ENCODE measurements at places on chromosomes 12 and 14.

DNA sequence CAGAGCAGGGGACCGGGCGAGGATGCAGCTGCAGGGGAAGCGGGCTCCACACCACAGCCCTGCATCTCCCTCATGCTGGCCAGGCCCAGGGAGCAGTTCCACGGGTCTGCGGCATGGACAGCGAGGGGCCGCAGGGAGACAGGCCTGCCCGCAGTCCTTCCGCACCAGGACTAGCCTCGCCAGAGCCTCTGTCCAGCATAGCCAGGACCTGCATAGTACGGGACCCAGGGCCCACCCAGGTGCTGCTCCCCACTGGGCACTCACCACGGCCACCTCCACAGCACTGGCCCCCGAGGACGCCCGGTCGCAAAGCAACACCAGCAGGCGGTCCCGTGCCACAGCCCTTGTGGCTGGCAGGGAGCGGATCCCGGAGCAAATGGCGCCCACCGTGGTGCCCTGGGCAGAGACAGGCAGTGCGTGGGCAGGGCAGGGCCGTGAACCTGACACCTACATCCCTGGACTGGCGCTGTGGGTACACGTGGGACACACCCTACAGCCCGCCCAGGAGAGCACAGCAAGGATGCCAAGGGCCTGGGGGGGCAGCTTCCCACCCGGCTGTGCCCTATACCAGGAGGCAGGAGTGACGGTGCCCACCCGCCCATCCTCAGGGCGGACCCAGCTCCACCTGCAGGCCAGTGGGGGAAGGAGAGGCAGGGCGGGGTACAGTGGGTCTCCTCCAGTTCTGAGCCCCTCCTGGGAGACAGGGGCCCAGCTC, 23.8 kb downstream of the JAG2 start:
- no peak for DNase-seq

- no peak for DNase-seq
Observed at GRCh38 chr14:68487805-68488590, 304.9 kb downstream of the ZFP36L1 start.

GRCh38 chr14:21352587-21352986, 31.2 kb downstream of the SUPT16H start:
- DNase-seq, result no peak

- no peak for DNase-seq
Observed at GRCh38 chr14:29734732-29735131, 192.9 kb downstream of the PRKD1 start.

DNA sequence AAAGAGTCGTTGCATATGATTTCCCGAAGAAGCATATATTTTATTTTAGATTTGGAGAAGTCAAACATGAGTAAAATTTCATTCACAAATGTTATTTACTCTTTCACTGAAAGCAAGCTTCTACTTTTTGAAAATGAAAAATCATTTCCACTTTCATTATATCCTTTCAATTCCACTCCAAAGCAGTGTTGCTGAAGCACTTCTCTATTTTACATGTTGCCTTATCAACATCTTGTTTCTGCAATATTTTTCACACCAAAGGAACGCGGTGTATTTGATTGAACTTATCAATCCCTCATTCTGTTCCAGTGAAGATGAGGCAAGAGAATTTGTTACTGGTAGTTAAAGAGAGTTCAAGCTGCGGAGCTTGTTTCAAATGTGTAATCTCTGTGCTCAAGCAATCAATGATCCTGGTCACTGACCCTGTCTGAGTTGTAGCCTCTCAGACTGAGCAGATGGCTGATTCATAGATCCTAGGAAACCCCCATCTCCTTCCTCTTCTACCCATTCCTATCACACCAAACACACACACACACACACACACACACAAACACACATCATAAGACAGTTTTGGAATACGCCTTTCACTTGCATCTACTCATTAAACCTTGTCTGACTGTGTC, 236.2 kb upstream of the FLRT2 start:
- DNase-seq, result no peak

DNA sequence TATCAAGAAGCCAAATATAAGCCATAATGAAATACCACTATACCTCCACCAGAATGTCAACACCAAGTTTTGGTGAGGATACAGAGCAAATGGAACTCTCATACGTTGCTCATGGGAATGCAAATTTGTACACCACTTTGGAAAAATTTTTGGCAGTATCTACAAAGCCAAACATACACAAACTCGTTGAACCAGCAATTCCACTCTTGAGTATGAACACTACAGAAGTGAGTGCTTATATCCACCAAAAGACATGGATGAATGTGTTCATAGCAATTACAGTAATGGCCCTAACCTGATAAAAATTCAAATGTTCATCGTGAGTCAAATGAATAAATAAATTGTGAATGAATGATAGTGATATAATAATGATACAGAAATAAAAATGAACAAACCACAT, 24.8 kb downstream of the C12orf71 start:
- DNase-seq, result no peak

DNA sequence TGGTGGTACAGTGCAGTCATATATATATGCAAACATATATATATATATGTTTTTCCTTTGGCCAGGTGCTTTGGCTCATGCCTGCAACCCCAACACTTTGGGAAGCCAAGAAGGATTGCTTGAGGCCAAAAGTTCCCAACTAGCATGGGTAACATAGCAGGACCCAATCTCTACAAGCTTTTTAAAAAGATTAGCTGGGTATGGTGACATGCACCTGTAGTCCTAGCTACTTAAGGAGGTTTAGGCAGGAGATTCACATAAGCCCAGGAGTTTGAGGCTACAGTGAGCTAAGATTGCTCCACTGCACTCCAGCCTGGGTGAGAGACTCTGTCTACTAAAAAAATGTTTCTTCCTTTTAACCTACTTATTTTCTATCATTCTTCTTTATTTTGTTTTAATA, 10.2 kb downstream of the PZP start:
- DNase-seq, result no peak

DNA sequence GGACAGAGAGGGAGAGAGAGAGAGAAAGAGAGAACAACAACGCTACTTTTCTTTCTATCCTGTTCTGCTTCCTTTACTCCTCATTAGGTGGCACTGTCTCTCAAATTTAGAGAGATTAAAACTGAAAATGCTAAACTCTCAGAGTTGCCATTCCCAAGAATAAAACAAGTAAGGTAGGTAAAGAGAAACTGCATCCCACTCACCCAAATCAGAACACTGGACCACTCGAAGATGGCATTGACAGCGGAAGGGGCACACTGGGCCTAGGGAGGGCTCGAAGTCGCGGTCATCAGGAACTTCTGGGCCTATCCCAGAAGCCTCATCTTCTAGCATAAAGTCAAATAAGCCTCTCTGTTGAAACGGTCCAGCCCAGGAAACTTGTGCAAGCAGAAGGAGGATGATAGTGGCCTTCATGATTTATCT, 4.5 kb downstream of the DCN start:
- peak; percentile 70 for DNase-seq

GRCh38 chr14:53380052-53380866, 227.1 kb upstream of the DDHD1 start:
- peak; percentile 49 for DNase-seq

DNA sequence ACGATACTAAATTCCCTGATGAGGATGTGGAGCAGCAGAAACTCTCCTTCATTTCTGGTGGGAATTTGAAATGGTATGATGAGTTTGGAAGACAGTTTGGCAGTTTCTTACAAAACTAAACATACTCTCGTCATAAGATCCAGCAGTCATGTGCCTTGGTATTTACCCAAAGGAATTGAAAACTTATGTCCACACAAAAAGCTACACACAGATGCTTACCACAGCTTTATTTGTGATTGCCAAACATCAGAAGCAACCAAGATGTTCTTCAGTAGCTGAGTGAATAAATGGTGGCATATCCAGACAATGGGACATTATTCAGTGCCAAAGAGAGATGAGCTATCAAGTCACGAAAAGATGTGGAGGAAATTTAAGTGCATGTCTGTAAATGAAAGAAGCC, 10.7 kb upstream of the APOLD1 start:
- DNase-seq, result no peak

- DNase-seq, result no peak
Observed at GRCh38 chr14:100599981-100600380, 12.8 kb upstream of the BEGAIN start.

GRCh38 chr14:66965831-66966230, 223.4 kb upstream of the GARIN2 start:
- peak; percentile 19 for DNase-seq

DNA sequence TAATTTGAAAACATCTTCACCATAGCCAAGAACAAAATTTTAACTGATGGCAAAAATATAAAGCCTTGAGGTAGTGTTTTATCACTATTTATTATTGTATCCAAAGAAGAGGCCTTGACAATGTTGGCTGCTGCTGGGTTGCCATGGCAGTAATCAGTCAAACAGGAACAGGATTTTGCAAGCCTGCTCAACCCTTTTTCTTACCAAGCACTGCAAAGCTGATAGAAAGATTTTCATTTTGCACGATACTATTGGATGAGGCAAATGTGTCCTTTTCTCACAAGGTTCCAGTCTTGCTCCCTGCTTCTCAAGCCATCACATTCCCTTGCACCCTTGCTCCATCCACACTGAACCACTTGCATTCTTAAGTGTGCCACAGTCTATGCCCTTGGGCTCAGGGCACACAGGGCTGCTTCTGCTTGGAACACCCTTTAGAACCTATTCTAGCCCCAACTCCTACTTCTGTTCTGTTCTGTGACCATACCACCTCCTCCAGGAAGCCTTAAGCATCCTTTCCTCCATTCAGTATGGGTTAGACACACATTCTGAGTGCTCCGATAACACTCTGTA, 76.5 kb upstream of the AMIGO2 start:
- peak; percentile 11 for DNase-seq

DNA sequence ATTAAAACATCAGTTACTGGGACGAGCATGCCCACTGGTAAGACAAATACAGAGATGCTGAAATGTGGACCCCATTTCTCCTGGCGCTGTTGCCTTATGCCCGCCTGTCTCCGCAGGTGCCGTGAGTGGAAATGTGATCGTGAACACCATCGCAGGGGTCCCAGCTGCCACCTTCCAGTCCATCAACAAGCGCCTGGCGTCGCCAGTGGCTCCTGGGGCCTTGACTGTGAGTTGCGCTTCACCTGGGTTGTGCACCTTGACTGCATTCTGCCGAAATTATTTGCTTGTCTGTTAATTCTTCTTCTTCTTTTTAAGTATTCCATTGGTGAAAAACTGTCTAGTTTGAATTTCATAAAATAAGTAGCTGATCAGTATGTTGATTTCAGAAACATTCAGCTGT, 89.1 kb downstream of the DDX51 start:
- no peak for DNase-seq

DNA sequence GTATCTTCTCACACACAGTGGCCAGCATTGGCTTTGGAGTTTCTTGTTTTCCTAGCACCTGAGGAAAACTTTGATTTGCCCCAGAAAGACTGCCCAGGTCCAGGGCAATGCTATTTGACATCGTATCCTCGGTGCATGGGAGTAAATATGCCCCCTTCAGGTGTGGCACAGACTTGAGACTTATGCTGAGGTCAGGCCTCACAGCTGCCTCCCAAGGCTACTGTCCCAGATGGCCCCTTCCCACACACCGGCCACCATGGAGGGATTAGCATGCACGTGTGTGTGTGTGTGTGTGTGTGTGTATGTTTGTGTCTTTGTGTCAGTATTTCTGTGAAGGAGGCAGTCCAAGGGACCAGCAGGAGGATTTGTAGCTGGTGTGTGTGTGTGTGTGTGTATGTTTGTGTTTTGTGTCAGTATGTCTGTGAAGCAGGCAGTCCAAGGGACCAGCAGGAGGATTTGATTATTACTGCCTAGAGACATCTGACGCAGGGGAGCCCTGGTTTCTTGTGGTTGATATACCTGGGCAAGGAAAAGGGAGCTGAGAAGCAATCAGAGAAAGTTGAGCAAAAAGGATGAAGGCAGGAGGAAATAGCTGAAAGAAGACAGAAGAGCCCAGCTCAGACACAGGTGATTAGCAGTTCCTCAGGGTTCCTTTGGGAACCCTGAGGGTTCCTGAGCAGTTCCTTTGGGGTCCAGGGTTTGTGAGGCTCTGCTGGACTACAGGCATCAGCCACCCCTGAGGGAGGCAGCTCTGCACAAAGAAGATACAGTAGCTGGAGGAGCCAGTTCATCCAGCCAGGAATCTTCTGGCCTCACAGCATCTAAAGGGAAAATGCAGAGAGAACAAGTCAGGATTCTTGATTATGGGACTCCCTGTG, 42.2 kb downstream of the COX16 start:
- DNase-seq, result no peak

DNA sequence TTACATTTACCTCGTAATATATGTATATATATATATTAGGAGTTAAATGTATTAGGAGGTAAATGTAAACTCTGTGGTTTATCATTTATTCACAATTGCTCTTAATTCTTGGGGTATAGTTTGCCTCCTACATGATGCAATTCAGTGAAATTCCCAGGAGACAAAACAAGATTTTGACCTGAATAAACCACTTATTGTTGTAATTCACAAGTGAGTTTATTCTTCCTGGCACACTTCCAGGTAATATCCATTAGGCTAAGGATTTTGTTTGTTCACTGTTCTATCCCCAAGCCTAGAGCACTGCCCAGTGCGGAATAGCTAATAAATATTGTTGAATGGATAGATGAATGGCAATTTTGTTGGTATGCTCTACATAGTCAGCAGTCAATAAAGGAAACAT, 3.0 kb downstream of the SMIM10L1 start:
- peak; percentile 31 for DNase-seq

GRCh38 chr14:51929166-51929565, 60.2 kb upstream of the RTRAF start:
- DNase-seq, result peak; percentile 56

- DNase-seq, result no peak
Observed at GRCh38 chr14:87994974-87995373, 2.0 kb upstream of the GALC start.

DNA sequence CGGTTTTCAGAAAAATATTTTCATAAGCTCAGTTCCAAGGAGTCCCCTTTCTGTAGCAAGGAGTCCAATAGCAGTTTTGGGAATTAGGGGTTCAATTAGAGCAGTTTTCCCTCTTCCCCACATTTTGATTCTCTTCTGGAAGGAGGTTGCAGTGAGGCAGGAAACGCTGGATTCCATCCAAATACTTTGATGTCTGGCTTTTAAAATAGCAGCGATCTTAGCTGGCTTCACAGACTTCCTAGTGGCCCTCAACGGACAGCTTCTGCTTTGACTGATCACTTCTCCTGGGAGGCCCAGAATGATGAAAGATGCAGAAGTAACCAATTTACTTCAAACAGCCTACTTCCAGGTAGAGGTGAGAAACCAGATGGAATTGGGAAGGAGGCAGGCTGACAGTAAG, 63.1 kb downstream of the C12orf75 start:
- peak; percentile 70 for DNase-seq

- peak; percentile 73 for DNase-seq
Observed at GRCh38 chr14:100028990-100029677, 36.1 kb upstream of the EVL start.

GRCh38 chr14:71563492-71564153, 368.6 kb upstream of the RGS6 start:
- DNase-seq, result no peak

GRCh38 chr12:110091136-110091711, 32.9 kb upstream of the IFT81 start:
- DNase-seq, result no peak
